ENCODE measurements at places on chromosomes 5 and 9.

GRCh38 chr5:111469903-111470302 is 42.4 kb downstream of the STARD4 start:
- DNase-seq, result peak; percentile 45

GRCh38 chr9:124489222-124489621 is 18.0 kb downstream of the NR5A1 start:
- no peak for DNase-seq

DNA sequence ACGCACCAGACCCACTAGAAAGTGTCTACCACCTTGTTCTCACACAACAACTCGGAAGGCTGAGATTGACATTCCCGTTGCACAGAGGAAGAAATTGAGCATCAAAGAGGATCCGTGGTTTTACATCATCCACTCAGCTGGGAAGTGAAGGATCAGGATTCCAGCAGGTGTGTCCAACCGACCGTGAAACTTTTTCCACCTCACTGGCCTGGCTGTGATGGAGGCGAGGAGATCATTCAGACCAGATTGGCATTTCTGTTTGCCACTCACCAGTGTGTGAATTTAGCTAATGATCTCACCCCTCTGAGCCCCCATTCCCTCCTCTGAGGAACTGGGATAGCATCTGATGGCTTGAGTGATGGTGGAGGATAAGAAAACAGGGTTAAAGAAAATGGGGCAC is 46.7 kb upstream of the CPLX2 start:
- no peak for DNase-seq

- DNase-seq, result no peak
Observed at GRCh38 chr5:71832812-71833715, 114.0 kb downstream of the CARTPT start.
